ENCODE measurements at places on chromosomes 6 and 20.
A peak's percentile ranks its signal among the peaks of the same experiment; 100 is the strongest.

- no peak for DNase-seq
Measured at GRCh38 chr20:2397595-2398145, 17.0 kb downstream of the TGM6 start.

DNA sequence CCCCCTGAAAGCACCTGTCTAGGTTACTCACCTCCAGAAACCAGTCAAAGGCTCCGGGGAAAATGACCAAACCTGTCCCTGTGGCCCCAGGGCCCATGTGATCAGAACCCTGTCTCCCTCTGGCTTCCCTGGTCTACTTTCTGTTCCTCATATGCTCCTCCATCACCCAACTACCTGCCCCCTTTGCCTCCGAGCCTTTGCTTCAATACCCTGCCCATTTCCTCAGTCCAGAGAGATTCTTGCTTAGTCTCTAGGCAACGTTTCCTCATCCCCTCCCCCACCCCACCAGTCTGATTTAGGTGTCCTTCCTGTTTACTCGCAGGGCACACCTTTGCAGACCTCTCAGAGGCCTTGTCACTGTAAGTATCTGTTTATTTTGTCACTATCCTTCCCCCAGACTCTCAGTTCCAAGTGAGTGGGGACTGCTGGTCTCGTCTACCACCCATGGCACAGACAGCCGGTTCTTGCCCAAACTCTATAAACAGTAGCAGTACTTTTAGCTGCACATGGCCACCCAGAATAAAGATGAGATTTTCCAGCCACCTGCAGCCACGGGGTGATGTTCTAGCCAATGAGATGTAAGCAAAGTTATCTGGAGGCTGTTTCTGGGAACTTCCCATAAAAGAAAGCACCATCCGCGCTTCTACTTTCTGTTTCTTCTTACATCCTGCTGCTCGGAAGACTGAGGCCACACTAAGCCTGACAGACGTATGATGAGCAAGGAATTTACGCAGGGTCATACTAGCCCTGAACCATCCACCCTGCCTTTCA is 13.3 kb downstream of the ELOVL5 start:
- DNase-seq = no peak

DNA sequence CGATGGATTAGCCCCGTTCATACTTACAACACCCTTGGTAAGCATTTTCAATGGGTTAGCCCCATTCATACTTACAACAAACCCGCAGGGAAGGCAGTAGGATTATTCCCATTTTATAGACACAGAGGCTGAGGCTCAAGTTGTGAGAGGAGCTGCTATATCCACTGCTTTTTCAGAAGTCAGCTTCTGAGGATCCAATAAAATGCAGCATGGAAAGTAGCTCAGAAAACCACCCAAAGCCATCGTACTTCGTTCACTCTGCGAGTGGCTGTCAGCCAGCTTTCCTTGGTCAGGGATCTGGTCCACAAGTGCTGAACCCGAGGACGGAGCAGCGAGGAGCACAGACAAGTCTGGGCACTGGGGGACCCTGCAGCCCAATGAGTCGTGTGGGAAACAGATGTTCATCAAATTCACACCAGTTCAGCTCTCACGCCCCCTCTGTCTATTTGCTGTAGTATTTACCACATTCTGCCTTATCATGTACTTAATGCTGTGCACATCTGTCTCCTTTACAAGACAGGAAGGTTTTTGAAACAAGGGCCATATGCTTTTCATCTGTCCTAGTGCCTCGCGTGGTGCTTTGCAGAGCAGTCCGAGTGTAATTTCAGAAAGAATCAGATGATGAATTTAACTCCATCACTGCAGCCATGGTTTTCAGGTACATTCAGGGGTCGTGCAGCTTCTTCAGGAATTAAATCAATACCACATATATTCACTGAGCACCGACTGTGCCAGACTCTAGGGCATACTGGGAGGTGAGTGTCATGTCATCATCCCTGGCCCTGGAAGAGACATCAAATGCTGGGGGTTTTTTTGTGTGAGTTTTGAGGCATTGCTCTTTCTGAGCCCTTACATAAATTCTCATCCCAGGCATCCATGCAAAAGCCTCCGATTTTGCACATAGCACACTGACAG is 256.9 kb downstream of the CDH26 start:
- DNase-seq = no peak

- DNase-seq = no peak
Measured at GRCh38 chr6:41352907-41353306, 17.5 kb downstream of the NCR2 start.

DNA sequence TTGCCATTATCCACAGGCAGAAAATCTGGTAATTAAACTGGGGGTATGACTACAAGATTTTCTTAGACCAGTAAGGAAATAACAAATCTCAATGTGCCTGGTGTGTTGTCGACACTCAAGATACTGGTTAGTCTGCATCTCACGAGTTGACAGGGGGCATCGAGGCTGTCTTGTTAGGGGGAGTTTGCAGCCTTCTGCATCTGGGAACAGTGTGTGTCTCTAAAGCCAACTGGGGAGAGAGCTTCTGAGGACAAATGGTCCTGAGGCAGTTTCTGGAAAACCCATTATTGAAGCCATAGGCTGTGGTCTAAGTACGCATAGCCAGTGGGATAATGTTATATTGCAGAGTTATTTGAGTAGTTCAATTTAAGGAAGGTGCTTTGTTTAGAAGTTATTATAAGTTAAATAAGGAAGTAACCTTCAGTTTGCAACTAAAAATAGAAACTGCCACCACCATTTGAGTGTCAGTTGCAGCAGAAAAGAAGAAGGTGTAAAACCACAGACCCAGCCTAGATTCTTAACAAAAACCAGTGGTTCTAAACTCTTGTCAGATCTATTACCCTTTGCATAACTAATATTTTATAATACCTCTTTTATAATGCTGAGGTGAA is 15.4 kb upstream of the MAPK13 start:
- no peak for DNase-seq

- no peak for DNase-seq
Measured at GRCh38 chr6:134814076-134814695, 135.7 kb downstream of the ALDH8A1 start.

DNA sequence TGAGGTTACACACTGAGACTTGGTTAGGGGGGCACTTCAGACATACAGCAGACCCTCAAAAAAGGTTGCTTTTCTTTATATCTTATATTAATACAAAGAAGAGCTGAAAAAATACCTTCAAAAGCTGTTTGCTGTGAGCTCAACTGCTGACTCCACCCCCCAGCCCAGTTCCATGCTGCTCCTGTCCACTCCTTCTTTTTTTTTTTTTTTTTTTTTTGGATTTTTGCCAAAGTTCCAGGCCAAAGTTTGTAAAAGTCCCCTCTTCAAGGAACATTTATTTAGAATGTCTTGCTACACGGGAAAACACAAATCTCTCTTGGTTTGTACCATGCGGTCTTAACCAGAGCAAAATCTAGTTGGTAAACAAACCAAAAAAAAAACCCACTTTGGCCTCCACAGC is 85.3 kb upstream of the AKAP12 start:
- DNase-seq = no peak

GRCh38 chr20:23309781-23310180 is 40.8 kb upstream of the NXT1 start:
- DNase-seq = no peak

DNA sequence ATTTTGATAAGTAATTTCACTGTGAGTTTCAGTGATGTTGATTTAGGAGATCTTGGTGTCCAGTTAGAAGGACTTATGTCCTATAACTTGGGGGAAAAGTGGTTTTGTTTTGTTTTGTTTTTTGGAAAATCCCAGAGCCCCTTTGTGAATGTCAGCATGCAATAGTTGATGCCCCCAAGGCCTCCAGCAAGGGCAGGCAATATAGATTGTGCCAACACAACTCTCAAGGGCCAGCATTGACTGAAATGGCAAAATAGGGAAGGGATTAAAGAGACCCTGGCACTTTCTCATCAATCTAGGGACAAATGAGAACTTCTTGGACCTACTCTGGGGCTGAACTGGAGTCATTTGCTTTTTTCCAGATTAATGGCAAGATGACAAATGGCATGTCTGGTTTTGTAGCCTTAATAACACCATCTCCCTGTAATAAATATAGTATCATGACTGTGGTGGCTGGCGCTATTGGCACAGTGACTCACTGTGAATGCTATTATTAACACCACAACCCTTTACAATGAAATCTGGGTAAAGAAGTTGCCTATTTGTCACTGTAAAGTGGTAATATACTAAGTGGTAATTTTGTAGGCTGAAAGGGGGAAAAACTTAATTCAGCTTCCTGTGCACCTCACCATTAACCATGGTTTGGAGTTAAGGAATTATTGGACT is 51.8 kb downstream of the ABRACL start:
- DNase-seq = no peak

DNA sequence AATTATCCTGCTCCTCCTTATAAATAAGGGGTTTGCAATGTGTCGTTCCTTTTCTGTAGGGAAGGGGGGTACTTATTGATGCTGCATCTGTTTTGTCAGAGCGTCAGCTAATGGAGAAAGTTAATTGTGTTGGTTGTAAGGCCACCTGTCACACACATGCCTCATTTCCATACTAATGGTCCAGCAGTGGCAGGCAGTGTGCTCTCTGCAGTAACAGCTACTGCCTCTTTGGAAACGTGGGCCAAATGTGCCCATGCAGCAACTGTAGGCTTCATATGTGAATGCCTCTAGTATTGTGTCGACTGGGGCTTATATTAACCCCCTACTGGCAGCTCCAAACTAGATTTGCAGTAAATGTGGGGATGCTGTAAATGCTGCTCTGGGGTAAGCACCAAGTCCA is 56.3 kb upstream of the OLIG3 start:
- no peak for DNase-seq

DNA sequence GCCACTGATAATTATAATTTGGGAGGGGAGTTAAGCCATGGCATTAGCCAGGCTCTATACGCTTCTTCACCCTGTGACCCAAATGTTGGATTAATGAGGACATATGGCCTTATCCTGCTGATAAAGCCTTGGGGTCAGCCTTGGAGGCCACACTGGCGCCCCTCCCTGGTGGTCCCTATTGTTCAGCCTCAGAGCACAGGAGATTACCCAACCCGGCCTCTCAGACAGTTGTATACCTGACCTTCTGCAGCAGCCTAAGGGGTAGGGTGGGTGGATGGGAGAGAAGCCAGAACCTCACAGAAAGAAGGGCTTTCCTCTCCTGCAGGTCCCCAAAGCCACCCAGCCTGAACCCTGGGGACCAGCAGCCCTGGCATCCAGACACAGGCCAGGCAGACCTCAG is 76.8 kb downstream of the LINC00237 start:
- DNase-seq = no peak

- DNase-seq = no peak
Measured at GRCh38 chr20:60649541-60649940, 602.5 kb upstream of the CDH4 start.

DNA sequence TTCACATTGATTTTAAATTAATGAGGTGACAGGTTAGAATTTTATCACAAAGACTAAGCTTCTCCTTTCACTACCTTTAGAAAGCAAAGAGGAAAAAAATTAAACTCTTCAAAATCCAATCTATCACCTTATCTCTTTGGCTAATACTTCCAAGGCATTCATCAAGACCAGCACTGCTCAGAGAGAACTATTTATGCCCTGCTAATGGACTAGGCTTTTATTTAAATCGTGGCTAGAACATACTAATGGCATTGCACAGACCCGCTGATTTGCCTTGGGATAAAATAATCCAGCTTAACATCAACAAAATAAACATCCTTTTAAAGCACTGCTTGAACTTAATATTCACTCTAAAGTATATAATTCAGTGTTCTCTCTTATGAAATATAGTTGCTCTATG is 880.4 kb downstream of the HACE1 start:
- DNase-seq = no peak

GRCh38 chr6:11766589-11767450 is 11.8 kb downstream of the ADTRP start:
- DNase-seq = no peak

GRCh38 chr6:42347456-42347855 is 104.3 kb downstream of the TRERF1 start:
- no peak for DNase-seq

- DNase-seq = peak; percentile 96
Measured at GRCh38 chr20:38143238-38143645, 21.8 kb downstream of the TGM2 start.

- DNase-seq = peak; percentile 69
Measured at GRCh38 chr20:50038574-50038991, 55.8 kb downstream of the SNAI1 start.

- DNase-seq = no peak
Measured at GRCh38 chr6:130557481-130558112, 191.8 kb downstream of the TMEM200A start.

DNA sequence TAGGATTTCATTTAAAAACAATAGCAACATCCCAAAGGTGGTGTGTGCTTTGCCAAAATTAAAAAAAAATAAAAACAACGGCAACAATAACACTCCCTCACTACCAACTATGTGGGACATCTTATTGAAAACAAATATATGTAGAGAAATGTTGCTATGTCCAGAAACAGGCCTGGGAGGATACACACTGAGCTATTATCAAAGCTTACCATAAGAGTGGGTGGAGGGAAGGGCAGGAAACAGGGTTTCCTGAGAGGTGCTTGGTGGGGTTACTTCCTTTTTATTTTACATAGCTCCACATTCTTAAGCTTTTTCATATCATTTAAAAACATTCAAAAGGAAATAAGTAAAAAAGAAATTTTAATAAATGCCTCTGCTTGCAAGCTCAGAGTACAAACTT is 150.0 kb upstream of the RIPOR2 start:
- no peak for DNase-seq
